H1 (cell line): ENCODE measurements at places on chromosomes 7 and 10. TPM values are rescaled to one million over a fixed set of nuclear protein-coding genes. Genes with fewer than 3 reads are reported as not detected.

Gene ZNF853
- 5.5 and 5.7 TPM in 2 replicates for total RNA-seq

GRCh38 chr10:11789306-11789705 is 33.9 kb upstream of the PROSER2 start:
- no peak for DNase-seq

DNA sequence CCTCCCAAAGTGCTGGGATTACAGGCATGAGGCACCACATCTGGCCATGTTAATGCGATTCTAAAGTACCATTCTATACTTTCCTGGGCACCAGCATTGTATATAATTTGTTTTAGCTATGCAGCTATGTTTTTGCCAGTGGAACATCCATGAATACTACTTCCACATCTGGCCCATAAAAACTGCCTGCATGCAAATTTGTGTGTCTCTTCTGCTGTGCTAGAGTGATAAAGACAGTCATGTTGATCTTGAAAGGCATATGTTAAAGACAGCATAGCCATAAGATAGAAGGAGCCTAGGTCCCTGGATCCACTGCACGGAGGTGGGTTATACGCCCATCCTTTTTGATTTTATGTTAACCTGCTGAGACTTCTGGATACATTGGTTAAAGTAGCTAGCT is 52.3 kb downstream of the HACD1 start:
- no peak for DNase-seq

GRCh38 chr10:78115135-78115853 is 81.6 kb downstream of the RPS24 start:
- DNase-seq: no peak

- no peak for DNase-seq
Observed at GRCh38 chr10:100985336-100985735, 2.0 kb downstream of the MRPL43 start.

DNA sequence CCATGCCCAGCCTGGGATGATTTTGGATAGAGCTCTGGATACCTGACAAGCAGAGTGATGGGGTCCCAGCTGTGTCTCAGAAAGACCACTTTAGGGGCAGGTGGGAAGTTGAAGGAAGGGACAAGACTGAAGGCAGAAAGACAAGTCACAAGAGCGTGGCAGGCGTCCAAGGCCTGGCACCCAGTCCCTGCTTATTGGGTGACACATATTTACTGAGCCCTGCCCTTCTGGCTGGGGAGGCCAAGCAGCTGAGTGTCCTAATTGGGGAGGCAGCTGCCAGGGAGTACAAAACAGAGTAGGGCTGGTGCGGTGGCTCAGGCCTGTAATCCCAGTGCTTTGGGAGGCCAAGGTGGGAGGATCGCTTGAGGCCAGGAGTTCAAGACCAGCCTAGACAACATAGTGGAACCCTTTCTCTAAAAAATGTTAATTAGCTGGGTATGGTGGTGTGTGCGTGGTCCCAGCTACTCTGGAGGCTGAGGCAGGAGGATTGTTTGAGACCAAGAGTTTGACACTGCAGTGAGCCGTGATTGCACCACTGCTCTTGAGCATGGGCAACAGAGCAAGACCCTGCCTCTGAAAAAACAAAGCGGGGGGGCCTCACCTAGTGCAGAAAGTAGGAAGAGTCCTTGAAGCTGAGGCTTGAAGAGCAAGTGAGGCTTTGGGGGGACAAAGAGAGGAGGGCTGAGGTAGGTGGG is 53.0 kb upstream of the GTF2I start:
- DNase-seq: no peak

Gene TUBB8
- total RNA-seq: 1.4 and 1.5 TPM in 2 replicates

DNA sequence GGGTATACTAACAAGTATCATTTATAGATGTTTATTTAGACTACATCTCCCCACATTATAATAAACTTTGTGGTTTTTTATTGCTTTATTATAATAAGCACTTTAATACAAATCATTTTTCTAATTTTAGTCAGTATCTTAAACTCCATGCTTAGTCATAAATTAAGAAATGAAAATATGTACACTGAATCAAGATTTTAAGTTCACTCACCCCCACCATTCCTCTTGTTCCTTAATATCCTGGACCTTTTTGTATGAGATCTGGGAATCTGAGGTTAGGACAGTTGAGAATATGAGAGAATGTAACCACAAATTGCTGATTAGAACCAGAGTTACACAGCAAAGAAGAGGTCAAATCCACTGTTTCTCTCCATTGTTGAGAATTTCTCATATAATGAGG is 93.6 kb upstream of the WNT16 start:
- no peak for DNase-seq

DNA sequence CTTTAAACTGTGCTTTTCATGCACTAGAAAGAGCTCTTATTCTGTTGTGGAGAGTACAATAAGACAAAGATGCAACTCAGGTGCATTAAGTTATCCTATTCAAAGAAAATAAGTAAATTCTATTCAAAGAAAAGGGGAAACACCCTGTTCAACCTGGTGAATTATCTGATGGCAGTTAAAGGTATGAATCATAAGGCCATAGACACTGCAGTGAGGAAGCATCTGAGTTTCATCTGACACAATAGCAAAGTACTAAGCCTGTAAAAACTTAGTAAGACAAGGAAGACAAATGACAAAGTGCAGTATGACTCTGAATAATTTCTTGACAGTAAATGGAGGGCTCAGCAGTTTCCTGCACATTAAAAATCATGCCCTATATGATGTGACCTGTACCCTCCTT is 91.0 kb upstream of the LRRTM3 start:
- DNase-seq: no peak

- DNase-seq: no peak
Observed at GRCh38 chr10:132200344-132201110, 13.8 kb downstream of the DPYSL4 start.

DNA sequence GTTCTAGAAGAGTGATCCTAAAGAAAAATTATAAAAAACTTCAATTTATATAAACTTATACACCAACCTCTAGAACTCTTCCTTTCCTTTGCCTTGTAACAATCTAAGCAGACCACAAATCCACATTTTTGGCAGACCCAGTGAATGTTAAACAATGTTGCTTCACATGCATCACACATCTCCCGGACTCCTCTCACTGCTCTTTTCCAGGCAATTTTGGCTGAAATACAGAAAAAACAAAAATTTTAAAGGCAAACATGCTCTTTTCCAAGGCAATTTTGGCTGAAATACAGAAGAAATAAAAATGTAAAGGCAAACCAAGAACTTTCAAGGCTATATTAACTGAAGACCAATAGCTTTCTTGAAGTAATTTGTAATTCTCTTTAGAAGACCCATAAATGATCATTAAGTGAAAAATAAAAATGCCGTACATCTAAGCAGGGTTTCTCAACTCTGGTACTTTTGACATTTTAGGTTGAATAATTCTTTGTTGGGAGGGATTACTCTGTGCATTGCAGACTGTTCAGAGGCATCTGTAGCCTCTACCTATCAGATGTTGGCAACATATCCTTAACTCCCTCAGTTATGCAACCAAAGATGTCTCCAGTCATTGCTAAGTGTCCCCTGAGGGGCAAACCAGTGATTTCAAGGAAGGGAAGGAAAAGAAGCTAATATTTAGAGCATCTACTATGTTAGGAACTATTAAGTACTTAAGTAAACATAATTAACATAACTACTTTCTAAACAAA is 64.4 kb downstream of the NRBF2 start:
- no peak for DNase-seq

DNA sequence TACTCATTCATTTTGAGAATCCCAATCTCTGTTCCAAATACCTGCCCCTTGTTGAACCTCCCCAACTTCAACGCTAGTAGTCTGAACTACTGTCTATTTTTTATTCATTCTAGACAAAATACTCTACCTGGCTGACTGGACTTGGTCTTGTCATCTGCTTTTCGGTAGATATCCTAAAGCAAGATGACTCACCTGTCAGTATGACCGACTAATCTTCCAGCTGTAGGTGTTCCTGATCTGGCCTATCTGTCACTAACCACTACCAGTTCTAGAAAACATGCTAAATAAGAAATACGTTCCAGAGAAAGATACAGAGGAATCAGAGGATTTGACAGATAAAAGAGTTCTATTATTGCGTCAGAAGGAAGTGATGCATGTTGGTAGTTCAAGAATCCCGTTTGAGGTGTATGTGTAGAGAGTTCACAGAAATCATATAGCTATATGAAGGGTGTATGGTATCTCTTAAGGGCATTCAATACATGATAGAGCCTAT is 81.1 kb downstream of the IDE start:
- no peak for DNase-seq

Gene MUC3A
- 43.9 and 44.6 TPM in 2 replicates for total RNA-seq

DNA sequence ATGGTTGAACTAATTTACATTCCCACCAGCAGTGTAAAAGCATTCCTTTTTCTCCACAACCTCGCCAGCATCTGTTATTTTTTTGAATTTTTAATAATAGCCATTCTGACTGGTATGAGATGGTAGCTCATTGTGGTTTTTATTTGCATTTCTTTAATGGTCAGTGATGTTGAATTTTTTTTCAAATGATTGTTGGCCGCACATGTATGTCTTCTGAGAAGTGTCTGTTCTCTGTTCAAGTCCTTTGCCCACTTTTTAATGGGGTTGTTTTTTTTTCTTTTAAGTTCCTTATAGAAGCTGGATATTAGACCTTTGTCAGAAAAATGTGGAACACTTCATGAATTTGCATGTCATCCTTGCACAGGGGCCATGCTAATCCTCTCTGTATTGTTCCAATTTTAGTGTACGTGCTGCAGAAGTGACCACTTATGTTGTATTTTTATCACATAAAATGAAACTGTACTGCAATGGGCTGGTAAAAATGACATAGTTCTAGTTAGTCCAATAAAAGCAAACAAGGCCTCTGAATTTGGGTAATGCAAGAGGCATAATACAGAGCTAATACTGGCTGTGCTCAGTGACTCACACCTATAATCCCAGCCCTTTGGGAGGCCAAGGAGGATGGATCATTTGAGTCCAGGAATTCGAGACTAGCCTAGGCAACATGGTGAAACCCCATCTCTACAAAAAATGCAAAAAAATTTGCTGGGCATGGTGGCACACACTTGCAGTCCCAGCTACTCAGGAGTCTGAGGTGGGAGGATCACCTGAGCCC is 70.3 kb downstream of the ABI1 start:
- no peak for DNase-seq

GRCh38 chr7:81846398-81846797 is 76.6 kb upstream of the HGF start:
- DNase-seq: no peak

GRCh38 chr10:61195211-61195610 is 251.2 kb upstream of the RHOBTB1 start:
- no peak for DNase-seq

- no peak for DNase-seq
Observed at GRCh38 chr7:133945497-133945896, 181.6 kb upstream of the LRGUK start.

GRCh38 chr10:17649836-17650235 is 5.9 kb downstream of the STAM start:
- no peak for DNase-seq

GRCh38 chr10:71527135-71527534 is 130.4 kb downstream of the CDH23 start:
- DNase-seq: no peak

Gene MEOX2
- total RNA-seq: 0.19 TPM in 1 of 2 replicates, not detected in the other

Gene MALRD1
- total RNA-seq: 0.32 and 0.92 TPM in 2 replicates

- DNase-seq: no peak
Observed at GRCh38 chr10:114262496-114262895, 23.4 kb downstream of the VWA2 start.

Gene TCF7L2
- 63.7 and 67.3 TPM in 2 replicates for total RNA-seq

Gene VAX1
- total RNA-seq: not detected in 2 replicates

GRCh38 chr7:140967438-140967837 is 42.7 kb upstream of the BRAF start:
- no peak for DNase-seq

DNA sequence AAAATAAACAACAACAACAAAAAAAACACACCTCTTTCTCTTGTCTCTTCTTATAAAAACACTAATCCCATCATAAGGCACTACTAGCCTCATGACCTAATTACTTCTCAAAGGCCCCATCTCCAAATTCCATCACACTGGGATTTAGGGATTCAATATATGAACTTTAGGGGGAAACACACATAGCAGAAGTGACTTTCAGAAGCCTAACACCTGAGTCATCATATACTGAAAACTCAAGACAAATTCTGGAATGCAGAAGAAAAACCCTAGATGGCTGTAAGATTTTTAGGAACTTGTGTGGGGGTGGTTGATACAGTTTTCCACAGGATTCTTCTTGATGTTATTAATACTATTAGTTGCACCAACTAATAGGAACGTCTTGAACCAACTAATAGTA is 33.7 kb upstream of the CSTF2T start:
- DNase-seq: no peak

Gene MSMB
- total RNA-seq: not detected in 2 replicates
